Stimulated activated CD4-positive, alpha-beta T cell treated with anti-CD3 and anti-CD28 coated beads, Interleukin-15, amount 100 ng/mL, for 1 hour (primary cell): ENCODE measurements at places on chromosomes 7 and 10.

GRCh38 chr7:30335763-30336487 lies 51.5 kb downstream of the ZNRF2 start:
- no peak for DNase-seq

DNA sequence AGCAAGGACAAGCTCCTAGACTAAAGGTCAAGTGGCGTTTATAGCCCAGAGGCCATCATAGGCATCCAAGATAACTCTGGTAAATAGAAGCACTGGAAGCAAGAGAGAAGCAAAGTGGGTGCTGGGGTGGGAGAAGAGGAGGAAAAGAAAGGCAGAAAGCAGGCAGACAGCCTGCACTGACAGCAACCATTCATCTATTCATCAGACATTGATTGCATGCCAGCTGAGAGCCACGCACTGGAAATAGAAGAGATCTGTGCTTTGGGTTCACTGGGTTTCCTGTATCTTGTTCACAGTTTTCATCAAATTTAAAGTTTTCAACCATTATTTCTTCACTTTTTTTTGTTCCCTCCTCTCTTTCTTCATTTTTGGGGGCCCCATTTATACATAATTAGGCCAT lies 4.7 kb upstream of the SLIT1 start:
- DNase-seq = no peak

- DNase-seq = no peak
These were observed 29.6 kb upstream of the TMEM213 start for GRCh38 chr7:138768241-138768640.

DNA sequence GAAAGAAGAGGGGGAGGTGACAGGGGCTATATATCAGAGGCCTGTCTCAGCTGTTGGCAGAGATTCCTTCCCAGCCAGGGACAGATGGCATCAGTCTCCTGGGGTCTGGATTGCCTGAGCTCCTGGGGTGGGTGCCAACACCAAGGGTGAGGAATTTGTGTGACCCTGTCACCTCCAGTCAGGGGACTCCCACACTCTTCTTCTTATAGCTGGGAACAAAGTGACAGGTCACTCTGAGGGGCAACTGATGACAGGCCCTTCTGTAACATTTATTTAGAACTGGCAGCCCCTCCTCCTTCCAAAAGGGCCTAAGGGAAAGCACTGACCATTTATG lies 53.7 kb upstream of the DUSP5 start:
- DNase-seq = no peak
